Mucosa of descending colon (tissue), 3 donors: ENCODE measurements at places on chromosomes 2 and 18.

DNA sequence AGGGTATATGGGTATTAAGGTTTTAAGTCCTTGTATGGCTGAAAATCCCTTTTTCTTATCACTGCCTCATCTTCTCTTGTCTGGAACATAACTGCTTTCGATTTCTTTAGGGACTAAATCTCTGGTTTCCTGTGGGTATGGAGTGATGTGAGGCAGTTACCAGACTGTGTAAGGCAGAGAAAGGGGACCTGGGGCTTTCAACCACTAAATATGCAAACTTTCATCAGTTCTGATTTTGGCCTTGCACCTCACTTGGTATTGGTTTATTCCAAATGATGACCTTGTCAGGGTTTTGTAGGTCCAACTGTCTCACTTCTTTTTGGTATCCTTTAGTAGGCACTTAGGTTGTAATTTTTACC, 9.3 kb downstream of the MAP4K4 start:
- DNase-seq: no peak

DNA sequence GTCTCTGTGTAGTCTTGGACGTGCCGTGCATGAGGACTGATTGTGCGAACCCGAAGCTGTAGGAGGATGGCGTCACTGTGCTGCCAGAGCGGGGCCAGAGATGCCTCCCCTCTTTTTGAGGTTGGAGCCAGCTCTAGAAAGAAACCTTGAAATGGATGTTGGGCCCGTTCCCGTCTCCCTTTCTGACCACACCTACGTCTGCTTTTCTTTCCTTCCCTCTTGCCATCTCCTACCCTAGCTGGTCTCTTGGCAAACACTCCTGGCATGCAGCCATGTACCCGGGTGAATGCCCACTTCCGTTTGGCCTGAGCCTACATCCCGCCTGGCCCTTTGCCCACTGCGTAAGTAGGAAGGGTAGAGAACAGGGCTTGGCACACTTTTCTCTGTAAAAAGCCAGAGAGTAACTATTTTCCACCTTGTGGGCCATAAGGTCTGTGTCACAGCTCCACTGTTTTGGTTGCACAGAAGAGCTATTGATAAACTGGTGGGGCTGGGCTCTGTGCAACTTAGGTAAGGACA, 37.4 kb downstream of the SH3BP4 start:
- DNase-seq: peak; percentile 92

DNA sequence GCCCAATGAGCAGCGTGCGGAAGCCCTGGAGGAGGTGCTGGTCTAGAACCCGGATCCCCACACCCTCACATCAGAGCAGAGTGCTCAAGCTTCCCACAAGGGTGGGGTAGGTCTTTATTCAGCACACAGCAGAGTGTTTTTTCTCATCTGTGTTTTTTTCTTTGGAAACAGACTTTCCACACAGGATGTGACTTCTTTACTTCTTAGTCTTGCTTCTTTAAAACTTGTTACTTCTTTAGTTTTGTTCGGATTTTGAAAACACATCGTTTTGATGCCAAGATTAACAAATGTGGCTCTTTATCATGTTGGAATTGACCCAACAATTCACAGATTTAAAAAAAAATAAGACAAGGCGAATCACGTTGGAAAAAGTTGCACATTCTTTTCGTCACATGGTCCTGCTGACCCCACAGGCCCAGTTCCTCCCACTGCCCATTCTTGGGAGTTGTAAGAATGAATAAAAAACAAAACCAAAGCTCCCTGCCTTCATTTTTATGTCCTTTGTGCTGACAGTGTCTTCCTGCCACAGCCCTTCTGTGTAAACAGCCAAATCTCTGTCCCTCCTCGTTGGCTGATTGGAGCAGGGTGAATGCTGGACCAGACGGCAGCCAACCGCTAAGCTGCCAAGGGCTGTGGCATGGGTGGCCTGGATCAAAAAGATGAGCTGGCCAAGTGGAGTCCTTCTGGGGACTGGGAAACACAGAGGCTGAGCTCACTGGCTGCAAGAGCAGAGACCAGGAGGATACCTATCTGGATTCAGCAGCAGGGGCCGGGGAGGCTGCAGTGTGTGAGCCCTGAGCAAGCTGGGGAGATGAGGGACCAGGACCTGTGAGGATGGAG, 81.6 kb downstream of the TWIST2 start:
- no peak for DNase-seq

DNA sequence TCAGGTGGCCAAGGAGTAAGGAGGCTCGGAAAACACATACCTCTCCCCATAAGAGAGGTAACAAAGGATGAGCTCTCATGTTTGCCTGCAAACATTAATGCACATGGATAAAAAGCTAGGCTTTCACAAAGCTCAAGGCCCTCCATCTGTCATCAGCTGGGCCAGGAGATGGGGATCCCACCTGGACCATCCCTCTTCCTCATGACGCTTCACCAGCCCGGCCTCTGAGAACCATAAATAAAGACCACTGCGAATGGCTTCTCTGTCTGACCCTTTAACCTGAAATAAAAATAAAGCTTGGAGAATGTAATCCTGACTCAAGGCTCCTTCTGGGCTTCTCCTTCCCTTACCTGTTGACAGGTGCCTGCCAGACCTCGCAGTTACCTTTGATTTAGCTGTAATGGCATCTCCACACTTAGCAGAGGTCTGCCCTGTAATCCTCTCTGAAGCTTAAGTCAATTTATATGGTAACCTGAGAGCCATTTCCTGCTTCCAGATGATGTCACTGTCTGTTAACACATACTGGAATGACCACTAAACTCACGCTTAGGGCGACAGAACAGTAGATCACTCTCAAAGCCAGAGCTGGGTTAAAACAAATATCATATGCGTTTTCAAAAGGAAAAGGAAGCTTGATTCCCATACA, 29.3 kb upstream of the FOXI3 start:
- DNase-seq: no peak

DNA sequence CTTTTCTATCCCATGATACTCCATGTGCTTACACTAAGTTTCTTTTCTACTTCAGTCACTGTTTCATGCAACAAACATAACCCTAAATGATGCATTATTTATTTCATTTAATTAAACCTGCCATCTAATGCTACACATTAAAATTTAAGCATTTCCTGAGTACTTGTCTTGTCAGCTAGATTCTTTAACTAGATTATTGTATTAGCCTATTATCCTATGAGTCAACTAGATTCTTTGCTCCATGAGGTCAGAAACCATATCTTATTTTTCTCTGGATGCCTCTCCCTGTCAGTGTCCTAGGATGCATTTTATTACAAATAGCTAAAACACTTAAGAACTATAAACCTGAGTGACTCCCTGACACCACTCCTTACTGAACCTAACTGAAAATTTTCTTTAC, 652.4 kb downstream of the SLC4A3 start:
- no peak for DNase-seq

- no peak for DNase-seq
Measured at GRCh38 chr2:168587307-168587706, 131.2 kb downstream of the CERS6 start.

DNA sequence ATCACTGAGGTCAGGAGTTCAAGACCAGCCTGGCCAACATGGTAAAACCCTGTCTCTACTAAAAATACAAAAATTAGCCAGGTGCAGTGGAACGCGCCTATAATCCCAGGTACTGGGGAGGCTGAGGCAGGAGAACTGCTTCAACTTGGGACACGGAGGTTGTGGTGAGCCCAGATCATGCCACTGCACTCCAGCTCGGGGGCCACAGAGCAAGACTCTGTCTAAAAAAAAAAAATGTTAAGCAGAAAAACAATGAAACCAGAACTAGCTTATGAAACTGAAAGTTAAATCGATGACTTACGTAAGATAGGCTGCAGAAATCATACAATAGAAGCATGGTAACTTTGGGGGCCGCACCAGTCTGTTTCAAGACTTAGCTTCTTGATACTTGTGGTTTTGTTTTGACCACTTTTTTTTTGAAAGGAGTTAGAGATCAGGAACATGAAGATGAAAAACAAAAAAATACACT, 6.2 kb upstream of the GPR155 start:
- peak; percentile 38 for DNase-seq
